ENCODE measurements at places on chromosomes 6 and 20. TPM values are rescaled to one million over a fixed set of nuclear protein-coding genes. Genes with fewer than 3 reads are reported as not detected.

- no peak for DNase-seq
These were observed 130.5 kb downstream of the VEGFA start for GRCh38 chr6:43900560-43900915.

GRCh38 chr6:127404133-127404532, 55.1 kb downstream of the KIAA0408 start:
- no peak for DNase-seq

- DNase-seq = no peak
These were observed 1.5 kb downstream of the HM13 start for GRCh38 chr20:31515775-31516107.

DNA sequence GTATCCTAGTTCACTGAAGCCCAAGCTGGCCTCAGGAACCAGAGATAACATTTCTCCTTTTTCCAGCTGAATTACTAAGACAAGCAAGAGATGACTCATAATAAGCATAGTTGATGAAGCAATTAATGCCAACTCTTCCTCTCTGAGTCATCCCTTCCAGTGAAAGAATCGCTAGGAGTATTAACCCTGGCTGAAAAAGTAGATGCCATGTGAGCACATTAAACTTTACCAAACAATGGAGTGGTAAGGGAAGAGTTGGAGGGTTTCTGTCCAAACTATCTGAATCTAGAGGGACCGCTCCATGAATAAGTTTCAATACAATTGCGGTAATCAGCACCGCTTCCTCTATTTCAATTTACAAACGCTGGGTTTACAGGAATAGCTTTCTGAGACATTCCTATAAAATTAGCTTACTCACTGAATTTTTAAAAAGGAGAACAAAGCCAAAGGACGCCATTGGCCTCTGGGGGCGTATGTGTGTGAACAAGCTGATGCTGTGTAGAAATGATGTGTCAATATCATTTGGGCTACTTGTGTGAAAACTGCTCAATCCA, 48.3 kb downstream of the ATXN1 start:
- no peak for DNase-seq

- peak; percentile 68 for DNase-seq
These were observed 1.3 kb downstream of the SRF start for GRCh38 chr6:43172104-43173007.

DNA sequence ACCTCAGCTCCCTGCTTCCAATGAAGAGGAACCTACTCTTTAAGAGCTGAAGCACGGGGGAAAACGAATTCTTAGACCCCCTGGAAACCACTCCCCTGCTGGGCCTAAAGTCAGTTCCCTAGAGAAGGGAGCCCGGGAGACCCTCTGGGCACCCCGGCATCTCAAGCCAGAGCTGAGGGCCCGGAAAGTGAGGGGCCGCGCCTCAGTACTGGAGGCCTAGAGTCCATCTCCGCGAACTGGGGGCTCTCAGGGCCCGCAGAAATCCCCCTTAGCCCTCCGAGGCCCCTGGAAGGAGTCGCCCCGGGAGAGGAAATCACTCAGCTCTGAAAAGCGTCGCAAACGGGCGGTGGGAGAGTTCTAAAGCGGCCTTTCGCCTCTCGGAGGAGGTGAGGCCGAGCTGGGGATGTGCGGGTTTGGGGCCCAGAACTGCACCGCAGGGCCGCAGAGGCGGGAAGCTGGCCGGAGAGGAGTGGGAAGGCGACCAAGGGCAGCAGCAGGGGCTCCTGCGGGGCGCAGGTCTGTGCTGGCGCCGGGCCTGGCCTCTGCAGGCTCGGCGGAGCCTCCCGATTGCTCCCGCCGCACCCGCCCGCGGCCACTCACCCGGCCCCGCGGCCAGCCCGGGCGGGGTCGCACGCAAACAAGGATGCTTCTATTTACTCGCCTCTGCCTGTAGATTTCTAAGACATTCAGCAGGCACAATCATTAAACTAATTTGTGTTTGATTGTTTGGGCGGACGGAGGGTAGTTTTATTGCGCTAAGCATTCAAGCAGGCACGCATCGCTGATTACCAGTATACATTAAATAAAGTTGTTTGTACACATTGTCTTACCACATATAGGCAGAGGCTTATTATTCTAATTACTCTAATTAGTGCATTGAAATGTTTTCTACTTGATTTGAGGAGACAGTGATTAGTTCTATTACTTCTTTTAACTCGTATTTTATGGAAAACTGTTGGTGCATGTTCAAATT, 9.2 kb downstream of the POU3F2 start:
- DNase-seq = no peak

GRCh38 chr6:80789912-80790570, 683.6 kb downstream of the BCKDHB start:
- DNase-seq = no peak

DNA sequence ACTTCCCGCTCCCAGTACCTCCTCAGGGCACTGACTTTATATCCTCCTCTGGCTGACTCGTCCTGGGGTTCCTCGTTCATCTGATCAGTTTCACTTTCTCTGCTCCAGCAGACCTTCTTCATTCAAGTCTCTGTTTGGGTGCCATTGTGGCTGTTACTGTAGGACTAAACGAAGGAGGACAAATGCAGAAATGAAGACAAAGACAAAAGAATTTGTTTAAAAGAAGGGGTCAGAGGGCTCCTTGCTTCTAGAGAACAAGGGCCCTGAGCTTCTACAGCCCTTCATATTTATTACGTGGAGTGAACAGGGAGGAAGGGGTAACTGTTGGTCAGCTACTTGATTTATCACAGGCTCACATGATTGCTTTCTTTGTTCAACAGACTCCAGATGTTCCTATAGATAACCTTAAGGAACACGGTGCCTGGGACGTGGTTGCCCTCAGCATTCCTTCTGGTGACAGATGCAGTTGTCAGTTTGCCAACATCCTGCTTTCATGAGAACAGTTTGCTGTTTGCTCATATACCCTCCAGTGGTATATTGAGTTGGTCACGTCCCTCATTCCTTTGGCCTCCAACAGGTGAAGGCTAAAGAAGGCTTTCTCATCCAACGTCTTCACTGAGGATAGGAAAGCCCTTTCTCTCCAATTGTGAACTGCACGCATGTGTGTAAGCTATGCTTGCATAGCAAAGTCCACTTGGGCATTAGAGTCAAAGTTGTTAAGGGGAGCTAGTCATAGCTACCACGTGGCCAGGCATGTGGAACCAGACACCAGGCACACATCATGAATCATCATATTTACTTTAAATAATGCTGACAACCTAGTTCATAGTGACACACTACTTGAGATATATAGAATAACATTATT, 69.1 kb upstream of the BTN3A2 start:
- peak; percentile 29 for DNase-seq

DNA sequence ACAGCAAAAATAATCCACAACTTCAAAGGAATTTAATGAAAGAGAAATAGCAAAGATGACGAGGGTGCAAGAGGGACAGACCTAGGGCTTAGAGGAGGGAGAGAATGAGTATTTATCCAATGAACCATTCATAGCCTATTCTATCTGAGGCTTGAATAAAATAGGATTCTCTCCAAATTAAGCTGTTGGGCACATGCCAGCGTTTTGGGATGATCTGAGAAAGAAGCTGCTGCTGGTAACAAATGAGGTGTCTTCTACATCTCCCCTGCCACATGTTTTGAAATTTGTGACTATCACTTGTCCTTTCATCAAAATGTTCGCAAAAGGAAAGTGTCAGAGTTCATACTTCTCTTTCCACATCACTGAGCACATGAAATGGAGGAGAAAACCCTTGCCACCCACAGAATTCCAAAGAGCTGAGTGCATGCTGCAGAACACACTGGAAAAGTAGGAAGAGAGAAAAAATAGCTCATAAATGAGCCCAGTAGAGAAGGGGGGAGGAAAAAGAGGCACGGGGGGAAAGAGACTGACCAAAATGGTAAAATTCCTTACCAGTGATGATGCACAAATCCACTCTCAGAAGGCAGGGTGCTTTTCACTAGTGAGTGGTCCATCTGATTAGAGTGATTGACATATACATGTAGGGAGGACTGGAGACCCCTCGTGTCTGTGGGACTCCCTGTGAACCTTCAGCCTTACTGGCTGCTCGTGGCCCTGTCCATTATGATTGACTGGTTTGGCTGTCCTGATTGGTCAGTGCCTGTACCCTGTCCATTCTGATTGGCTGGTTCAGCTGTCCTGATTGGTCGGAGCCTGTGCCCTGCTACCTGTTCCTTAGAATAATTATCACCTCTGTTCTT, 180.5 kb downstream of the OGFRL1 start:
- no peak for DNase-seq

DNA sequence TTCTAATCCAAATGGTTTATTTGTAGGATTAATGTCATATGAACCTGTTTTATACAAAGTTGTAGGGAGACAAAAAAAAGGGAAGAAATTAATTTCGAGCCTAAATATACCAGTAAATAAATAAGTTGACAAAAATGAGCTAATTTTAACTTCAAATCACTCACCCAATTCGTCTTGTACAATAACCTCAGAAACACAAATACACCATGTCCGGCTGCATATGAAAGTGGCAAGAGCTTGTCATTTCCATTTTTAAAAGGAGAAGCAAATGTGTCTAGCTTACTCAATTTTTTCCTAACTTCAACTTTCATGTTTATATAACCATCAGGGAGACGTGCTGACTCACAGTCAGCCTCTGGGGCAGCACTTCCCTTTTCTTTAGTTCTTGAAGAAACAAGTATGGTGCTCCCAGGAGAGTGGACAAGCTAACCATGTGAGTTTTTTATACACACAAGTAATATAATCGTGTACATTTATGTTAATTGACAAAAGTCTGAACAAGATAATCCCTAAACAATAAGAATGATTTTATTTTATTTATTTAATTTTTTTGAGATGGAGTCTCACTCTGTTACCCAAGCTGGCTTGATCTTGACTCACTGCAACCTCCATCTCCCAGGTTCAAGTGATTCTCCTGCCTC, 55.5 kb upstream of the SGK1 start:
- DNase-seq = peak; percentile 35

- no peak for DNase-seq
These were observed 166.7 kb downstream of the TINAG start for GRCh38 chr6:54474898-54475297.

GRCh38 chr20:5172167-5172601, 45.4 kb downstream of the CDS2 start:
- no peak for DNase-seq

GRCh38 chr20:62141043-62141396, 2.2 kb downstream of the PSMA7 start:
- DNase-seq = no peak

GRCh38 chr6:135054226-135054568, 425 bp downstream of the HBS1L start:
- DNase-seq = no peak

DNA sequence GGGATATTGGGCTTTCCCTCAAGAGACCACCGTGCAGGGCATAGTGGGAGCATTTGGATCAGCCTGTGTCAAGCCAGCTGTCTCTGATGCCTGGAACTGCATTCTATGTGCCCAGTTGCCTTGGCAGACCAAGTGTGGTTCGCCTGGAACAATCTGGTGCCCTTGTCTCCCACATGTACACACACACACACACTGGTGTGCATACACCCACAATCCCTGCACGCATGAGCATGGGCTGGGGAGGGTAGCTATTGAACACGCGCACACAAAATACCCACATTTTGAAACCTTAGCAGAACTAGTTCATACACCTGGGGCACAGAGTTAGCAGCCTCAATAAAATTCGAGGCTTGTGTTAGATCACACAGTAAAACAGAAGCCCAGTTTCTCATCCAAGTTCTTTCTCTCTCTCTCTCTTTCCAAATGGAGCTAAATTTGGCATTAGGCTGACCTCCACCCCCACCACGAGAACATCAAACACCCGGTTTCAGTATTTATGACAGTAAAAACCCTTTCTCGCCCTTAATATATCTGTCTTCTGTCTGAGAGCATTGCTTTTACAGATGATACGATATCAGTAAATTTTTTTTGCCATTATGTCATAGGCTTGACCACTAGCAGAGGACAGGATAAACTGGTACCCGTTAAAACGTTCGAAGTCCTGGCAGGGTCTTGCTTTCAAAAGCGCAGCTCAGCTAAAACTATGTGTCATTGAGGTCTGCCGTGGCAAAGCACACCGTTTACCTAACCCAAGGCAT, 18.2 kb upstream of the NFATC2 start:
- no peak for DNase-seq

DNA sequence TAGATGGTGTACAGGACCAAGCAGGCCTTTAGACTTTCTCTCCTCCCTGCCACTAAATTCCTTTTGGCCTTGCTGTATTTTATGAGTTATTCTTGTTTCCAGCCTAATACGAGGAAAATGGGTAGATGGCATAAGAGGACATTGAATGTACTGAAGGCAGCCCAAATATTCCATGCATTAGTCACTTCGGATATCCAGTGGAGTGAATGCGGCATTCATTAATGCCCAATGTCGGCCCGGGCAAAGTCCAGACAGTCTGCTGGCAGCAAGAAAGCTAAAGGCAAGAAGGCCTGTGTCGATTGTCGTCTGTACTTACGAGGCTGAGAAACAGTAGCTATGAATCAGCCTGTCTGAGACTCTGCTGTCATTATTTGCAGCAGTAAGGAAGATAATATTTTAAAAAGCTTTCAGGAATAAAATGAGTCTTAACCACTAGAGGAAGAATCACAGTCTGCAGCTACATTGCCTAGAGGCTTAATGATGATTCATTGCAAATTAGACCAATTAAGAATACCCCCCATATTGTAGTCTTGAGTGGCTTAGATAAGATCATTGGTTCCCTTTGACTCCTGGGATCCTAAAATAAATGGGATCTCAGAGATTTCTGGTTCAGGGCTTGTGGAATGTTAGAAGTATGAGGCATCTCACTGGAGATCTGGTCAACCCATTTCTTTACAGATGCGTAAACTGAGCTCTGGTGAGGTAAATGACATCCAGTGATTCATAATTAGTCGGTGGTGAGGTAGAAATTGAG, 534.1 kb upstream of the JAG1 start:
- no peak for DNase-seq

DNA sequence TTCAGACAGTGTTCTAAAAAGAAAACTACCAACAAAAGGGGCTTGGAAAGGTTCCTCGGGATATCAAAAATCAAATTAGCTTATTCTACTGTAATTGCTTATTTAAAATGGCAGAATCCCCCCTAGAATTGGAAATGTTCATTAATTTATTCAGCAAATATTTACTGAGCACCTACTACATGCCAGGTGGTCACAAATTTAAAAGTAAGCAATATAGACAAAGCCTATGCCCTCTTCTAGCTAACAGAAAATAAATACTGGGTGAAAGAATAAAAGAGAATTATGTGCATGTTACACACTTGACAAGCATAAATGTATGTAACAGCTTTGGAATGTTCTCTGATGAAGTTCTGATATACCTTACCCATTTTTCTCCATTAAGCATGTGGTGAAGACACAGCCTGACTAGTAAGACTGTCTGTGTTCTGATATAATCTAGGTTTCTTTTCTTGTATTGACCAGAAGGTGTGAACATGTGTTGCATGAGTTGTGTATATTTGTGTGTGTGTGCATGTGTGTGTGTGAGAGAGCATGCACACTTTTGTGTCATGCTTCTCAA, 606.7 kb upstream of the CITED2 start:
- no peak for DNase-seq

GRCh38 chr6:135228486-135228885, 47.4 kb downstream of the MYB start:
- no peak for DNase-seq

GRCh38 chr20:31860390-31861134, 9.8 kb downstream of the DUSP15 start:
- no peak for DNase-seq

Gene COL12A1
- total RNA-seq = 20.2 TPM

Gene KHDRBS2
- total RNA-seq = 1.2 TPM

Gene MYT1
- total RNA-seq = 0.19 TPM

Gene SMLR1
- total RNA-seq = not detected

Gene GRM1
- 0.11 TPM for total RNA-seq

Gene LRP11
- total RNA-seq = 39.4 TPM

Gene CYP24A1
- total RNA-seq = 0.07 TPM

Gene CARMIL1
- total RNA-seq = 38.6 TPM

Gene C20orf202
- total RNA-seq = 0.19 TPM
